ENCODE measurements at places on chromosomes 7 and 10. TPM values are rescaled to one million over a fixed set of nuclear protein-coding genes. Genes with fewer than 3 reads are reported as not detected.

Gene ABCB1
- 5.2 TPM for total RNA-seq

Gene ASZ1
- total RNA-seq, result not detected

Gene CFAP70
- 1.5 TPM for total RNA-seq

Gene SPAG6
- total RNA-seq, result not detected

Gene GIMAP7
- 26.0 TPM for total RNA-seq

Gene LRMDA
- total RNA-seq, result 40.6 TPM

Gene RAB19
- total RNA-seq, result not detected

Gene C10orf62
- not detected for total RNA-seq

Gene ASB10
- 12.8 TPM for total RNA-seq

Gene OR6V1
- not detected for total RNA-seq

Gene PLCE1
- total RNA-seq, result 15.2 TPM

Gene CH25H
- 1.2 TPM for total RNA-seq

Gene NACAD
- 5.5 TPM for total RNA-seq

Gene VSTM4
- total RNA-seq, result 21.0 TPM

Data from left cardiac atrium (tissue), 4 donors.